C1 segment of cervical spinal cord (tissue), 14 donors: ENCODE measurements at places on chromosomes 3 and 15.

DNA sequence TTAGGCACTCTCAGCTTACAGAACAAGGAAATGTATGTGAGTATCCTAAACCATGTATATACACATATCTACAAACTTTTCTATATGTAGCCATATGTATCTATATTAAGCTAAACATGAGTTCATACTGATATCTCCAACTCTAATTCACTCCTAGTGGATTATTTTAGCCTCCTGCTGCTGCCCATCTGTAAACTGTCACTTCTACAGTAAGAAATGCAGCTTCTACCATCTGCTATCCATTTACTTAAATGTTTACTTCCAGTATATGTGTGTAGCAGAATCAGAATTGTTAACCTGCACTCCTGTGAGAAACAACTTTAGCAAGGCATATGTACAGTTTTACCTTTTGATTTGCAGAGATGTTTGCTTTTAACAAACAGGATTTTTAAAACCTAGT, 478.5 kb upstream of the CBLB start:
- DNase-seq, result no peak

GRCh38 chr3:186096290-186096689, 12.6 kb downstream of the ETV5 start:
- no peak for DNase-seq

GRCh38 chr3:12591997-12592715, 35.3 kb downstream of the MKRN2 start:
- no peak for DNase-seq

DNA sequence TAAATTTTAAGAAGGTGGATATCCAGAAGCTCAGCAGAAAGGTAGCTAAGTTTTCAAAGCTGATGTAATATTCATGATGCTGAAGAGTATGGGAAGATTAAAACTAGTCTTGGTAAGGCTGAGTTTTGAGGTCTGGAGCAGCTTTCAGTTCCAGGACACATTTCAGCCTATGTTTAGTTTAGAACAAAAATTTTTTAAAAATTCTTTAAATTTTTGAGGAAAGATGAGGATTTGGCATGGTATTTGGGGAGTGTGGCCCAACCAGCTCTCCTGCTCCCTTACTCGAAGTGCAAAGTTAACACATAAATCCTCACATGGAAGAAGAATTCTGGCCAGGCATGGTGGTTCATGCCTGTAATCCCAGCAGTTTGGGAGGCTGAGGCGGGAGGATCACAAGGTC, 1039.1 kb downstream of the NAALADL2 start:
- no peak for DNase-seq

DNA sequence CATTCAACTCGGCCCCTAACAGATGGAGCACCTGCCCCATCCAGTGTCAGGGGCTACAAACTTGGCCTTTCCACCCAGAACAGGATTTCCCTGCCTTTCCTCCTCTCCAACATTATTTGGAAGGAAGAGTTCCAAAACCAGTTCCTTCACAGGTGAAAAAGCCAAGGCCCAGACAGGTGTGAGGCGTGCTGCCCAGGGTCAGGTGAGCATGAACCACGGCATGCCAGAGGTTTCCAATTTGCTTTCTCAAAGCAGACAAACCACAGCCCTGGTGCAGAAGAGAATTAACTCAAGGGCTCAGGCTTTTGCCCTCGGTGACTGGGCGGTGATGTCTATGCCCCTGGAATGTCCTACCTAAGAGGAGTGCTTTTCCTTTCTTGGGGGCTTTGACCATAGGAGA, 43.2 kb downstream of the LDHAL6B start:
- no peak for DNase-seq

GRCh38 chr3:145681181-145681580, 479.8 kb downstream of the PLOD2 start:
- no peak for DNase-seq

DNA sequence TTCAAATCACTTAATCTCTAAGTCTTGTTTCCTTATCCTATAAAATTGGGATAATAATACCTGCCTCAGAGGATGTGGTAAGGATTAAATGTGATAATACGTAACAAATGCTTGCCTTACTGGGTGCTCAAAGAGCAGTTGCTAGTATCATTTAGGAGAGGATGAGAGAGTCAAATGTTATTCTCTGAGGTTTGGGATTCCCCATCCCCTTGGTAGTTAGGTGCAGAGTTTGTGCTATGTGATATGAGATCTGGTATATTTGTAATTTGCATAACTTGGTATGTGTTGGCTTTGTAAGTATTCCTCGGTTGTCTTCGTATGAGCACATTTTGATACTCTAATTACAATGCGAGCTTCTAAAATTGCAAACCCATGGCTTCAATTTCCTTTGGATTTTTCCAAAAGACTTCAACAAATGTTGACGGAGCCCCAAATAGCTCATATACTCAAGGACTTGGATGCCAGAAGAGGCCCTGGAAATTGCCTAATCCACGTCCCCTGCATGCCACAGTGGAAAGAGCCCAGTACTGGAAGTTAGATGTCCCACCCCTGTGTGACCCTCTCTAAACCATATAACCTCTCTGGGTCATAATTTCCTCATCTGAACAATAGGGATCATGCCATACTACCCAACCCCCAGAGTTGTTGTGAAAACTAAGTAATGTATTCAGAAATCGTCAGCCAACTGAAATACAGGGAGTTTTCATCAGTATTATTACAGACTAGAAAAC, 85.0 kb downstream of the FBN1 start:
- no peak for DNase-seq

DNA sequence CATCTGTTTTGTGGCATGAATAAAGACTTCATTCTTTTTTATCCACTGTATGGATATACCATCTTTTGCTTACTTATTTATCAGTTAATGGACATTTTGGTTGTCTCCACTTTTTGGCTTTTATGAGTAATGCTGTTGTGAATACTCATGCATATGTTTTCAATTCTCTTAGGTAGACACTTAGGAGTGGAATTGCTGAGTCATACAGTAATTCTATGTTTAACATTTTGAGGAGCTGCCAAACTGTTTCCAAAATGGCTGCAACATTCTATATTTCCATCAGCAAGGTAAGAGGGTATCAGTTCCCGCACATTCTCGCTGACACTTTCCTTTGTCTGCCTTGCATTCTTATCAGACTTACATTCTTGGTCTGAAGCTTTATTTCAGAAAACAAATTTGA, 191.1 kb downstream of the WNT5A start:
- no peak for DNase-seq

GRCh38 chr15:31480356-31481025, 153.9 kb downstream of the KLF13 start:
- no peak for DNase-seq

DNA sequence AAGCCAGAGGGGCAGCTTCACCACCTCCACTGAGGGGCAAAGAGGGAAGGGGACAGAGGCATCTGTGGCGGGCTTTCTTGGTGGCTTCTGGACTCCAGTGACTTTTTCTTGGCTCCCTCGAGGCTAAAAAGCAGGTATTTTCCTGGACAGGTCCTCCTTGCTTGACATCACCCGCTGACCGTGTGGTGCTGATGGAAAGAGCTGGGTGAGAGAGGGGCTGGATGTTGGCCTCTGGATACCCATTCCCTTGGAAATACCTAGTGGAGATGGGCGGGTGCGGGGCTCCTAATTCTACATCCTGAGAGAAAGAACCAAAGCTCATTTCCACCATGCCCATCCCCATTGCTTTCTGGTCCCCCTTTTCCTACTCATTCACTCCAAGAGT, 47.1 kb upstream of the TSEN2 start:
- no peak for DNase-seq
